ENCODE measurements at places on chromosomes 12 and 14.

- DNase-seq, result no peak
These were observed 360 bp upstream of the SLC35F4 start for GRCh38 chr14:57866199-57866705.

GRCh38 chr14:99958380-99958779 lies 106.8 kb upstream of the EVL start:
- no peak for DNase-seq

DNA sequence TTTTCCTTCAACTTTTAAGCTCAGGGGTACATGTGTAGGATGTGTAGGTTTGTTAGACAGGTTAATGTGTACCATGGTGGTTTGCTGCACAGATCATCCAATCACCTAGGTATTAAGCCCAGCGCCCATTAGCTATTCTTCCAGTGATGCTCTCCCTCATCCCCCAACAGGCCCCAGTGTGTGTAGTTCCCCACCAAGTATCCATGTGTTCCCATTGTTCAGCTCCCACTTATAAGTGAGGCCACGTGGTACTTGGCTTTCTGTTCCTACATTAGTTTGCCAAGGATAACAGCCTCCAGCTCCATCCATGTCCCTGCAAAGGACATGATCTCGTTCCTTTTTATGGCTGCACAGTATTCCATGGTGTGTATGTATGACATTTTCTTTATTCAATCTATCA lies 48.6 kb upstream of the YARS2 start:
- no peak for DNase-seq

DNA sequence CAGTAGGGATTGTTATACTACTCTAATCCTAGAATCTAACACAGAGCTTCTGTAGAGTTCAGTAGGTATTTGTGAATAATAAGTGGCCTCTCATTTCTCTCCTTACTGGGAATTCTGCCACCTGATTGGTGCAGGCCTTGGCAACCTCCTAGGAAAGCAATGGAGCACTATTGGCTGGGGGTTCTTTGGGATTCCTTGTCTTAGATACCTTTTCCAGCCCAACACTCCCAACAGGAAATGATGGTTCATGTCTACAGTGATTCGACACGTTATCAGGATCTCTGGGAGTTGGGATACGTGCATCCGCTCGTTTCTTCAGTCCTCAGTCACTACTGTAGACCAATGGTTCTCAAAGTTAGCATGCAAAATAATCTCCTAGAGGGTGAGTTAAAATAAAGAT lies 67.4 kb downstream of the ELK3 start:
- no peak for DNase-seq

DNA sequence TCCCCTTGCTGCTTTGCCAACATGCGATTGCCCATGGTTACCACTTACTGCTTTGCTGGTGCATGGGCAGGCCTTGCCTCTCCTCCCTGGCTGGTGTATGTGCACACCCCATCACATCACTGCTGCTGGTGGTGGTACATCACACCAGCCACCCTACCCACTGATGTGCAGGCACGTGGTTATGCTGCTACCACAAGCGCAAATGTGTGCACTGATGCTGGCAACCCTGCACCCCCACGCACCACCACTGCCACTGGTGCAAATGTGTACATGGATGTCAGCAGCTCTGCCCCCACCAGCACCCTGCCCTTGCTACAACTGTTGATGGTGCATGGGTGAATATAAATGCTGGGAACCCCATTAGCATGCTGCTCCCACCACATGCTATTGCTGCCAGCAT lies 261.7 kb downstream of the AEBP2 start:
- DNase-seq, result no peak

DNA sequence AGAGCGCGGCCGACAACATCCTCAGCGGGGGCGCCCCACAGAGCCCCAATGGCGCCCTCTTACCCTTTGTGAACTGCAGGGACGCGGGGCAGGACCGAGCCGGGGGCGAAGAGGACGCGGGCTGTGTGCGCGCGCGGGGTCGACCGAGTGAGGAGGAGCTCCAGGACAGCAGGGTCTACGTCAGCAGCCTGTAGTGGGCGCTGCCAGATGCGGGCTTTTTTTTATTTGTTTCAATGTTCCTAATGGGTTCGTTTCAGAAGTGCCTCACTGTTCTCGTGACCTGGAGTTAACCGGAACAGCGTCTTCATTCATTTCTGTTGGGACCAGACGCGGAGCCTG lies 103.8 kb upstream of the FKBP4 start:
- DNase-seq, result peak; percentile 31

Data from activated T-cell treated with anti-CD3 and anti-CD28 coated beads for 4 hours (primary cell).